ENCODE measurements at places on chromosomes 16 and 17.

DNA sequence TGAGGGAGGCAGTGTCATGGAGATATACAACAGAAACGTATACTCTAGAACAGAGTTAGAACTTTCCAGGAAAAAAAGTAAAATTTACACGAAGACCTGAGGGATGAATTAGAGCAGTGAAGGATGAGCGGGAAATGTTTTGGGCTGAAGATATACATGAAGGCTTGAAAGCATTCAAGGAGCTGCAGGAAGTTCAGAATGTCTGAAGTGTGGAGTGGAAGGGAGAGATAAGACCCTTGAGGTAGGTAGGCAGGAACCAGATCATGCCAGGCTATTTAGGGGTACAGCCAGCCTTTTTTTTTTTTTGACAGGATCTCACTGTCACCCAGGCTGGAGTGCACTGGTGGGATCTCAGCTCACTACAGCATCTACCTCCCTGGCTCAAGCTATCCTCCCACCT, 3.2 kb upstream of the NLK start:
- DNase-seq, result no peak

DNA sequence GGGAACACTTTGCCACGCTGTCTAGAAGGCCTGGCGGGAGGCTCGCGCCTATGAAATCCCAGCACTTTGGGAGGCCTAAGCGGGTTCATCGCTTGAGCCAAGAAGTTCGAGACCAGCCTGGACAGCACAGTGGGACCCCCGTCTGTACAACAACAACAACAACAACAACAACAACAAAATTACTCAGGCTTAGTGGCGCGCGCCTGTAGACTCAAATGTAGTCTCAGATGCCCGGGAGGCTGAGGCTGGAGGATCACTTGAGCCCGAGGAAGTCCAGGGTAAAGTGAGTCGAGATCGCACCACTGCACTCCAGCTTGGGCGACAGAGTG, 297 bp upstream of the SLFN13 start:
- no peak for DNase-seq

GRCh38 chr17:76260220-76260619, 4.9 kb upstream of the UBALD2 start:
- DNase-seq, result no peak

GRCh38 chr17:9702482-9702881, 57.2 kb downstream of the USP43 start:
- no peak for DNase-seq

- no peak for DNase-seq
Measured at GRCh38 chr17:74592087-74592990, at the start of gene CD300LD. Gene CD300LD, minus strand, starts transcription at chr17:74592283. Its CDS starts 81 bp downstream, at chr17:74592202.

DNA sequence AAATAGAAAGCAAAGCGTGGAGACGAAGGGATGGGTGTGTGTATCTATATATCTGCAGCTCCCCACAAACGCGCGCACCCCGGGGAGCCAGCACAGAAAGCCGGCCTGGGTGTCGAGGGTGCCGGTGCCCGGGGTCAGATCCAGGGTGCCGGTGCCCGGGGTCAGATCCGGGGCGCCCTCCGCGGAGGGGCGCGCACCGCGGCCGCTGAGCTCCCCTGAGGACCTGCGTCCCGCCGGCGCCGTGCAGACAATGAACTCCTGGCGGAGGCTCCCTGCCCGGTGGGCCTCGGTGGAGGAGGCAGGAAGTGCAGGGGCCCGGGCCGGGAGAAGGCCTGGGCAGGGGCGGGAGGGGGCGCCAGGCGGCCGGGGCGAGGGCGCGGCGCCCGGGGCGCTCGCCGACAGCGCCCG, 1.1 kb downstream of the ZNF423 start:
- no peak for DNase-seq

GRCh38 chr16:4814542-4815173, 12.2 kb upstream of the ROGDI start:
- no peak for DNase-seq

GRCh38 chr16:78916928-78917545, 683.5 kb downstream of the MAF start:
- no peak for DNase-seq

- no peak for DNase-seq
Measured at GRCh38 chr16:84883301-84883700, 63.5 kb downstream of the CRISPLD2 start.

DNA sequence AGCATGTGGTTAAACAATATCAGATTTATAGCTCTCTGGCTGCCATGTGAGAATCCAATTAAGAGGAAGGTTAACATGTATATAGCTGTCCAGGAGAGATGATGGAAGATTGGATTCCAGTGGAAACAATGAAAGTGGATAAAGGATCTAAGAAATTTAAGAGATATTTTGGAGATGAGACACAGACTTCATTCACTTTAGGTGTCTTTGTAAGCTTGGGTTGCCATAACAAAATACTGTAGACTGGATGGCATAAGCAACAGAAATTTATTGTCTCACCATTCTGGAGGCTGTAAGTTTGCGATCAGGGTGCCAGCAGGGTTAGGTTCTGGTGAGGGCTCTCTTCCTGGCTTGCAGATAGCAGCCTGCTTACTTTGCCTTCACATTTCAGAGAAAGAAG, 155.9 kb upstream of the MYOCD start:
- DNase-seq, result no peak

GRCh38 chr16:26365161-26365940, 673.6 kb downstream of the HS3ST4 start:
- DNase-seq, result no peak

DNA sequence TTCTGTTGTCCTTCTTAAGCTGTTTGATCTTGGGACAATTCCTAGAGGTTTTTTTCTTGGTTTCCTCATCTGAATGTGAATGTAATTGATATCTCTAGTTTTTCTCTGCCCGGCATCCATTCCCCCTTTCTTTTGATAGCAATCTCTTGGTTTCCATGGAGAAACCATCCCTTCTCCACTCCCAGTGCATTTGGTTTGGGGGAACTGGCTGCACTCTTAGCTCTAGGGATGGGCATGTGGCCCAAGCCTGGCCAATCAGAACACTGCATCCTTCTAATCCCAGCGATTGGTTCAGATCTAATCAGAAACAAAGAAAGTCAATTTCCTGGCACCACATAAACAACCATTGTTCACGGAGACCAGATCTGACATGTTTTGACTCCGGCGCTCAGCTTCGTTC, 45.1 kb downstream of the IRX3 start:
- no peak for DNase-seq
